Stimulated activated CD4-positive, alpha-beta T cell treated with anti-CD3 and anti-CD28 coated beads, TNF-alpha, amount 100 ng/mL, for 48 hours (primary cell): ENCODE measurements at places on chromosomes 12 and 14.

GRCh38 chr14:104579507-104579906 is at the start of gene C14orf180:
Gene C14orf180 (plus strand): TSS chr14:104579764. CDS start chr14:104586431, 6,667 bp downstream.
- no peak for DNase-seq

DNA sequence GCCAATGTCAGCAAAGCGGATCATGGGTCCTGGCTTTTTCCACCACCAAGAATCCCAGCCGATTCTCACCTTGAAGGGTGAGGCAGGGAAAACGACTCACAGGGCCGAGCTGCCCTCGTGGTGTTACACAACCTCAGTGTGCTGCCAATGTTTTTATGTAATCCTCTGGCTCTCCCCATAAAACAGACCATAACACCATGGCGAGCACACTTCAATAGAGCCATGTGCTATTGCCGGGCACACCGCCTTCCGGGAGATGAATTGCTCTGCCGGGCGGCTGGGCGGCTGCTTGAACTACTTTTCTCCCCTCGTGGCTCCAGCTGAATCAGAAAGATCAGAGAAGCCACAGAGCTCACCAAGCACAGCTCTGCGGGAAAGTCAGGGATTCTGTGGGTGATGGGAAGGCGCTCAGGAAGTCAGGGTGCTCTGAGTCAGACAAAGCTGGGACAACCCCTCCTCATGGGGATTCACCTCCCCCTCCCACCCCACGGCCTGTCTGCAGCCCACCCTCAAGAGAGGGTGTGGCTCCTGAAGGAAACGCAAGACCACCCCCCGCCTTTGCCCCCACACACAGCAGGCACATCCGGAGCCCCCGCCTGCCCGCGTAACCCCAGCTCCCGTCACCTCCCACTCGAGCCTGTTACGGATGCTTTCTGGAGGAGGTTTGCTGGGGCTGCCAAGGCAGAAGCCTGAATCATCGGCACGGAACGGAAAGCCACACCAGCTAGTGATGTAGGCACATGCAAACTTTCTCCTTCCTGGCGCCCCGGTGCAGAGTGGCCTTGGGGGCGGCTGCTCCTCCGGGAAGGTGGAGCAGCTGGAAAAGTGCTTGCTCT is 1.8 kb downstream of the GALNT9 start:
- DNase-seq = peak; percentile 39

DNA sequence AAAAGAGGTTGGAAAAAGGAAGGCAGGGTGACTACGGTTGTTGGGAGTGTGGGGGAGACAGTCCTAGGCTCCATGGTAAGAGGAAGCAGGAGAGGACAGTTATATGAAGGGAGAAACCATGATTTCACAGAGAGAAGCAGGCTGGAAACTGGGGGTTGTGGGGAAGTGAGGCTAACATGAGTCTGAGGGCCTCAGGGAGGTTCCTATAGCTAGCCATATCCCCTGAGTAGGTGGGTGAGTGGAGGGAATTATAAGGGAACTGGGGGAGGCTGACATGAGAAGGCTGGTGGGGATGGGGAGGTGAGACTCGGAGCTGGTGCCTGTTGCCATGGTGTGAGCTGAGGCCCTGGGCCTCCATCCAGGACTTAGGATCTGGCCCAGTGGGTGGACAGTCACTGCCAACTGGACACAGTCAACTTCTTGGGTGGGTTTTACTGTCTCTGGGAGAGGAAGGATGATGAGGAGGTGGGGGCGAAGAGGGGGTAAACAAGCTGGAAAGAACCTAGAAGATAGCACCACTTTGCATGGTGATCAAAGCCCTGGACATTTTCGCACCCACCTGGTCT is 1.4 kb downstream of the RNASE13 start:
- DNase-seq = no peak

- DNase-seq = no peak
These were observed 810.1 kb downstream of the FSCB start for GRCh38 chr14:43697003-43697402.

DNA sequence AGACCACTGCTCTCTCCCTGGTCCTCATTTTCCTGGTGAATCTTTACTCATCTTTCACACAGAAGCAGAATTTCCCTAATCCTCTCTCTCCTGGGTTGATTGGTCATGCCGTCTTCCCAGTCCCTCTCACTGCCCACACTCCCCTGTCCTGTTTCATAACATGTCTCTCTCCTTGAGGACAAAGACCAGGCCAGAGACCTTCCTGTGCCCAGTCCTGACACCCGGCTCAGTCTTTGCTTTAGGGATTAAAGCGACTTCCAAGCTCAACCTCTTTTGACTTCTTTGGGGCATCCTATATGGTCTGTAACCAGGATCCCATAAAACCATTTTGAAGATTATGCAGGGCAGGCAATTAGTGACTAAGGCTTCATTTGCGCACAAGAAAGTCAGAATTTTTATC is 105.5 kb downstream of the BCL11B start:
- DNase-seq = no peak

- no peak for DNase-seq
These were observed 311.9 kb downstream of the CACNA1C start for GRCh38 chr12:2364631-2365051.

- no peak for DNase-seq
These were observed 4.5 kb downstream of the OR10AD1 start for GRCh38 chr12:48198672-48198971.

DNA sequence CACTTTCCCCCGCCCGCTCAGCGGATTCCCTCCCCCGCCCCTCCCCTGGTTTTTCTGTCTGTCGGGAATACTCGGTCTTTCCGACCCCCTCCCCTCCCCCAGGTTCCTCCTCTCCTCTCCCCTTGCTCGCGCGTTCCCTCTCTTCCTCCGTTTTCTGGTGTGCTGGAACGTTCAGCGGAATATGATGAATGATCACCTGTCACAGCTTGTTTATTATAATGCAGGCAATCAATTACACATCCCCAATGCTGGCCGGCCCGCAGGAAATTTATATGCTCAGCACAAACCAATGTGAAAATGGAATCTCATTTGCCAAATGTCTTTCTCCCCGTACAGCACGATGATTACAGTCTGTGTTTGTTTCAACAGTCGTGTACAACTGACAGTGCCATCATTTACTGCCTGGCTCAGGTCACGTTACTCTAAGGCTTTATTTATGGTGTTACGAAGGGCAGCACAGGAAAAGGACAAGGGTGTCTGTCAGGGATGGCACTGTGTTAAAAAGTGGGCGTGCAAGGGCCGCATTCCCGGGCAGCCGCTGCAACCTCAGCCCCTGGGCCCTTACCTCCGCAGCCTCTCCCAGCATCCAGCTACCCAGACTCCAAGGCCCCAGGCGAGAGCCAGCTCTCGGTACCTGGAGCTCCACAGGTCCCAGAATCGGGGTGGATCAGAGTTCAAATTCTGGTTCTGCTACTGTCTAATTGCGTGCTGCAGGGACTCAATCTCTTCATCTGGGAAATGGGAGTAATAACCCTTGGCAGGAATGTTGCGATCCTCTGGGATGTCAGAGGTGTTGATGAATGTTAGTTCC is 24.7 kb upstream of the MAP1LC3B2 start:
- no peak for DNase-seq

DNA sequence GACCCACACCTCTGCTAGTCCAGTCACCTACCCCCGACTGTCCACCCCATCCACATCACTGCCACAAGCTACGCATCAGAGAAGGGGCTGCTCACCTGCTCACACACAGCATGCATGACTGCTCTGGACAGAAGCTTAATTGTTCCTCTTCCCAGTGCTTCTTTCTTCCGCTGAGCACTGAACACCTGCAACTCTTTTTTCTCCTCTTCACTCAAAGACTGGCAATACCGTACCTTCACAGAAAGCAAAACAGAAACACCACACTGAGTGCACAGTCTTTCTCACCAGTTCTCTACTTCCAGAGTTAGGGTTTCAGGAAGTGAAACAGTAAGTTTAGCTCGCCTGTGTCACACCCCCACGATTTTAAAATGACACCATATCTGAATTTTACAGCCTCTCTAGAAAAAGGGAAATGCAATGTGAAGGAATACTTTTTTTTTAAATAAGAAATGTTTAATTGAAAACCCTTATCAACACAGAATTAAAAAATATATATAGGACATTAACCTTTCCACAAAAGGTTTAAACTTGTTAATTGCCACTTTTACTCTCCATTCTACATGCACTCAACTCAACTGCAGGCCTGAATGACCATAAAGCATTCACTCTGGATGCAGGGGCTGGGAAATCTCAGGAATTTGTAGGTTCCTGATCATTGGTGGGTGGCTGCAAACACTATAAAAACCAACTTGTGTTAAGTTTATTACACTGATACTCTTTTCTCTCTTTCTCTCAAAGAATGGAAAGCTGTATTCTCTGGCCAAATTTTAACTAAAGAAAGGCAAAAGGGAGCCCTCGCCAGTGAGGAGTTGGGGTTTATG is 120.0 kb downstream of the PRICKLE1 start:
- DNase-seq = no peak

GRCh38 chr14:52048641-52049204 is 20.1 kb downstream of the NID2 start:
- no peak for DNase-seq

GRCh38 chr14:89983375-89983774 is 27.6 kb downstream of the TDP1 start:
- no peak for DNase-seq

DNA sequence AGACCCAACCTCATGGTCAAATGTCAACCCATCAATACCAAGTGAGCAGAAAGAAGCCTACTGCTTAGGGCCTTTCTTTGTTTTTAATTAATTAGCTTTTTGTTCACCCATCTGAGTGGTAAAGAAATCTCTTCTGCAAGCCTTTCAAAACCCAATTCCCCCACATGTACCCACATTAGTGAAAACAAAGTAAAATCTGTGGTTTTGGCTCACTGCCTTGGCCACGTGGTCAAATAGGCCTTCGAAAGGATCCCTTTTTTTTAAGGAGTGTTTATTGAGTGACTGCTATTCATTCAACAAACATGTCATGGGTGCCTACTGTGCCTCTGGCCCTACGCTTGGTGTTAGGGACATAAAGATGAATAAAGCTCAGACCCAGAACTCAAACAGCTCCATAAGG is 160.1 kb downstream of the NUAK1 start:
- no peak for DNase-seq

DNA sequence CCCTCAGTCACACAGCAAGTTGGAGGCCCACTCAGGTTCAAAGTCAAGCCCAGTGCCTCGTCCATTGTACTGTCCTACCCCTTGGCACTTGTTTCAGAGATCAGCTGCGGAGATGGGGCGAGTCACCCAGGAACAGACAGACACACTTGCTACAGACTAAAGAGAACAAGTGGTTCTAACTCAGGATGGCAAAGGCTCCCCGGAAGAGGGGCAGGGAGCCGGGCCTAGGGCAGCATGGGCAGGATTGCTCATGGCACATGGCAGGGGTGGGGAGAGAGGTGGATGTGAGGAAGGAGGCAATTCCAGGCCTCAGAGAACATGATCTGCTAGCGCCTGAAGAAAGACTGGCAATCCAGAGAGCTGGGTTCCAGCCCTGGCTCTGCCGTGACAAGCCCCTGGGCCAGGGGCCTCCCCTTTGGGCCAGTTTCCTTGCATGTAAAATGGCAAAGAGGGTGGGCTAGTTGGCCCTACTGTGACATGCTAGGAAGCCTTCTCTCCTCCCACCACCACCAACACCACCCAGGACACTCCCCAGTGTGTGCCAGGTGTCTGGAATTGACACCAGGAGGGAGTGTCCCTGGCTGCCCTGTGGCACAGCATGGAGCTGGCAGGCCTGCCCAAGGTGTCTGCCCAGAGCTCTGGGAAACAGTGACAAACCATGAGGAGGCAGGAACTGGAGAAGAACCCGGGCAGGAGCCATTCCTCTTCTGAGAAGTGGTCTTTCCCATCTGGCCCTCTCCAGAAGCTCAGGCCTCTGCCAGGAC is 24.0 kb upstream of the IRF2BPL start:
- DNase-seq = no peak

GRCh38 chr12:72774023-72774422 is 501.9 kb downstream of the TRHDE start:
- DNase-seq = no peak

GRCh38 chr12:32302218-32303173 is 96.9 kb upstream of the FGD4 start:
- DNase-seq = no peak

- no peak for DNase-seq
These were observed 102.7 kb downstream of the LRRIQ1 start for GRCh38 chr12:85138833-85139232.

- DNase-seq = no peak
These were observed 129.4 kb upstream of the CLEC14A start for GRCh38 chr14:38385343-38385742.

DNA sequence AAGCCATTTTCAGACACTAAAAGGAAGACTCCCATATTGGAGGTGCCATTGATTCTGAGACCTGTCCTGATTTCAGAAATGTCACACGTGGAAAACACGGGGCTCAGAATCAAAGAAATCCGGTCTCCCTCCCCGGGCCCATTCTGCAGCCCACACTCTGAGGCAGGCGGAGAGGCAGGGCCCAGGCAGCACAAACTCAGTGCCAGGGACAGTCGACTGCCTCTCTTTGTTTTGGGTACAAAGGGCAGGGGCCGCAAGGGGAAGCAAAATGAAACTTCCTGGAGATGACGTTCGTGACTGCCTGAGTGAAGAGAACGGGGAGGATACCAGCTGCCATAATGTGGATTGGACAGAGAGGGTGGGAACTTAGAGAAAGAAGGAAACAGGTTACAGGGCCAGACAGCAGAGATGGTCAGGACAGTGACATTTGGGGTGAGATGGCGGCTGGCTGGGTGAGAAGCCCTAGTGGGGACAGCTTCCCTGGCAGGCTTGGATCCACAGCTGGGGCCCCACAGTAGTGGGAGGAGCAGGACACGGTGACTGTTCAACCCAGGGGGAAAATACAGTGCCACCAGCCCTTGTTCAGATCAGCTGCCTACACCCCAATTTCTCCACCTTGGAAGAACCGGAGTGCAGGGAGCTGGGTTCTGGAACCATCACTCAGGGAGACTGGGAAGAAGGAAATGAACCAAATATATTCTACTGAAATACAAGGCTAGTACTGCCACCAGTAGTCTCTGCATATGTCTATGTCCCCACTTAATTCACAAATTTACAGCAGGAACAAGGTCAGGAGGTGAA is 8.1 kb downstream of the GAPDH start:
- no peak for DNase-seq

DNA sequence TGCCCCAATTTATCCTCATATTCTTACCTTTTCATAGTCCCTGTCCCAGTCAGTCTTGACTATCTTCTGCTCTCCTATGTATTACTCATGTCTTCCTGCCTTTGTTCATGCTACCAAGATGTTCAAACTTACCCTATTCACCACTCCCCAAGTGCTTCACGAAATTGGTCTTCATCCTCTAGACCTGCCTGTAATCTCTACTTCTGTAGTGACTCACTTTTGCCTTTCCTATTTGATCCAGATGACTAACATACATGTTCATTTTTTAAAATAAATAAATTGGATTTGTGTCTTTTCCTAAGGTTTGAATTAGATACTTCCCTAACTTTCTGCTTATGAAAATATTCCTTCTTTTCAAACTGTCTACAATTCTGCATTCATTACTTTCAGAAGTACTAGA is 107.7 kb upstream of the PPM1H start:
- DNase-seq = no peak

- no peak for DNase-seq
These were observed 13.0 kb downstream of the ERG28 start for GRCh38 chr14:75647640-75648039.

DNA sequence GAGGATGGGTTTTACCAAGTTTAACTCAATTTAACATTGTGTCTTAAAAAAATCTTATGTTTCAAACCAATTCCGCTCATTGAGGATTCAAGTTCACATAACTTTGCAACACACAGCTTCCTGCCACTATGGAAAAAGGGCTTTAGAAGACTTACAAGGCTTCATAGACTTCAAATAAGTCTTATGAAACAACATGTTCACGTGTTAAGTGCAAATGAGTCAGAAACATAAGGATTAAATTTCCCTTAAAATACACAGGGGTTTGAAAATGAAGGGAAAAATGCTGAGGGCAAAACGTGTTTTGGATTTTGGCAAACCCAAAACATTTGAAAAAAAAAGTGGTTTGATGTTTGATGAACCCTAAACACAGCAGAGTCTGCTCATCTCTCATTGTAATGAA is 364.8 kb downstream of the BMP4 start:
- DNase-seq = no peak
